ENCODE measurements at places on chromosomes 16 and 17.

DNA sequence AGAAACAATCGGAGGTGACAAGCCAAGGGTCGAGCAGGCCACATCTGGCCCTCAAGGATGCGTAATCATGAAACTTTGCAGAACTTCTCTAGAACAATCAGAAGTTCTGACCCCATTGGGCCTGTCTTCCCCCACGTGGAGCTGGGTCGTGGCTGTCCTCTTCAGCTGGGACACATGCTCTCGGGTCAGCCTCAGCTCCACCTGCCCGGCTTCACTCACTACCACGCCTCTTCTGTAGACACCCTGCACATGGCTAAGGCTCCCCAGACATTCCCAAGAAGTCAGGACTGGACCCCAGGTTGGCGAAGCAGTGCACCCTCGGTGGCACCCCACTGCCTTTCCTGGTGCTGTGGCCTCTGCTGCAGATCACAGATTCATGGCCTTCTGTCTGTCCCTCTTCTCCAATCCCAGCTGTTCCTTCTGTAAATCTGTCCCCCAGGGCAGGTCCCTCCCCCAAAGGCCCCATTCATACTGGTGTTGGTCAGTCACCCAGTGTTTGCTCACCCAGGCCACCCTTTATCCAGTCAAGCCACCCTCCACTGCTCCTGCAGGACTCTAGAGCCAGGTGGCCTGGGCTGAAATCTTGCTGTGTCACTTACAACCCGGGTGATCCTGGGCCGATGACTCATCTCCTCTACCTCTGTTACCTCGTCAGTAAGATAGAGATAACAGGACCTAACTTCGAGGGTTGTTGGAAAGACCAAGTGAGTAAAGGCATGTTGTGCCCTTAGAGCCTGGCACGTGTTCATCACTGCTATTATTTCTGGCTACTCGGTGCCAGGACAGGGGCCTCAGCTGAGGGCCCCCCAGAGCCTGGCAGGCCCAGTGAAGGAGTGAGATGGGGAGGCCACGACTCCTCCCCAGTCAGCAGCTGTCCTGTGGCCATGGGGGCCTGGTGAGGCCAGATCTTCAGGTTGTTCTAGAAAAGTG lies 1.4 kb upstream of the SLC5A11 start:
- DNase-seq = no peak

- DNase-seq = no peak
Observed at GRCh38 chr17:40345161-40345993, 19.2 kb downstream of the GJD3 start.

- DNase-seq = no peak
Observed at GRCh38 chr17:37741341-37742115, 3.3 kb downstream of the HNF1B start.

DNA sequence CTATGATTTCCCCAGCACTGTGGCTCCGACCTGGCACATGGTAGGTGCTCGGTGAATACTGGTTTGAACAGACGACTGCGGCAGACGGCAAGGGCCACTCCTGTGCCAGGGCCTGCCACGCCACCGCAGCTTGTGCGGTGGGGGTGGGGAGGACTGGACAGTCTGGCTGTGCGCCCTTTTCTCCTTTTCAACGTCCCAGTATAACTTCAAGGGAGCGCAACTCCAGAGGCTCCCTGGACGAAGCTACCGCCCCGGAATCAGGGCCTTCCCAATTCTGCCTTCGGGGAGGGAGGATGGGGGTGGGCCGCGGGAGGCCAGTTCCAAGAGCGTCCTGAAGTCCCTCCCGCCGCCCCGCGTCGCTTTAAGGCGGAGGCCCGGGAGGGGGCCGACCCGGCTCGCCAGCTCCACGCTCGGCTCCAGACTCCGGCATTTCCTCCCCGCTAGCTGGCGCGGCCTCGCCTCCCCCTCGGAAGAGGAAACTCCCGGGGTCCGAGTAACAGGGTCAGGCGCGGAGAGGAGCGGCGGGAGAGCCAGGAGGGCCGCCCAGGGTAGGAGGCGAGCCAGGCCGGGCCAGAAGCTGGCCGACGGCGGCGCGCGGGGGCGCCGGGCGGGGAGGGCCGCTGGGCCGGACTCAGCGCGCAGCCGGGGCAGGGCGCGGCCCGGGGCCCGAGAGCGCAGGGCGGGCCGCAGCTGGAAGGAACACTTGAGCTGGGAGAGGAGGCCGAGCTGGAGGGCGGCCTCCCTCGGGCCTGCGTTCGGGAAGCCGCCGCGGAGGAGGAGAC lies at the start of gene ITPRIPL2:
Gene ITPRIPL2, plus strand, starts transcription at position 388 of the 782 bp plus-strand sequence. CDS start 498 bp downstream, outside the sequence.
- DNase-seq = peak; percentile 69

Data from AG09309 (cell line).